GM23338 (cell line): ENCODE measurements at places on chromosomes 2 and 18. TPM values are rescaled to one million over a fixed set of nuclear protein-coding genes. Genes with fewer than 3 reads are reported as not detected.

GRCh38 chr18:63575681-63576080 lies 11.5 kb upstream of the SERPINB13 start:
- no peak for DNase-seq

DNA sequence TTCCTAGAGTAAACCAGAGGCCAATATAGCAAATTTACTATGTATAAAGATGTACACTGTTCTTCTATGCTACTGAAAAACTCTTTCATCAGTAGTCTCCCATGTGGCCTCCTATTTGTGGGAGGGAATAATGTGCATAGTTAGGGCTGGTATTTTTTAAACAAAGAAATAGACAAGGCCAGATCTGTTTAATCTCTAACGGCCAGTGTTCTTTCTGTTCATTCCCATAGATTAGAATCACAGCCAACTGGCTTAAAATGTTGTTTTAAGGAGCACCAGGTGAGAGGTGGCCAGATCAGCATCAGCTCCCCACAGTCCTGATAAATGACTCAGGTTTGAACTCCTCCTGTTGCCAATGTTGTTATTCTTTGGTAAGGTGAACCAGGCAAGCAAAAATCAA lies 12.1 kb downstream of the LYPD6 start:
- DNase-seq = no peak

GRCh38 chr2:210199854-210200253 lies 25.4 kb downstream of the ACADL start:
- DNase-seq = no peak

Gene EIPR1
- total RNA-seq = 40.5 and 46.3 TPM in 2 replicates
